ENCODE measurements at places on chromosomes 3 and 15. TPM values are rescaled to one million over a fixed set of nuclear protein-coding genes. Genes with fewer than 3 reads are reported as not detected.

Gene CYP8B1
- total RNA-seq: not detected

Gene IL17RD
- 1.0 TPM for total RNA-seq

Gene GOLGA6D
- not detected for total RNA-seq

Gene SIDT1
- total RNA-seq: 0.09 TPM

Gene RGMA
- total RNA-seq: not detected
